Peyer's patch (tissue), 4 donors: ENCODE measurements at places on chromosomes 3 and 15. TPM values are rescaled to one million over a fixed set of nuclear protein-coding genes. Genes with fewer than 3 reads are reported as not detected.

DNA sequence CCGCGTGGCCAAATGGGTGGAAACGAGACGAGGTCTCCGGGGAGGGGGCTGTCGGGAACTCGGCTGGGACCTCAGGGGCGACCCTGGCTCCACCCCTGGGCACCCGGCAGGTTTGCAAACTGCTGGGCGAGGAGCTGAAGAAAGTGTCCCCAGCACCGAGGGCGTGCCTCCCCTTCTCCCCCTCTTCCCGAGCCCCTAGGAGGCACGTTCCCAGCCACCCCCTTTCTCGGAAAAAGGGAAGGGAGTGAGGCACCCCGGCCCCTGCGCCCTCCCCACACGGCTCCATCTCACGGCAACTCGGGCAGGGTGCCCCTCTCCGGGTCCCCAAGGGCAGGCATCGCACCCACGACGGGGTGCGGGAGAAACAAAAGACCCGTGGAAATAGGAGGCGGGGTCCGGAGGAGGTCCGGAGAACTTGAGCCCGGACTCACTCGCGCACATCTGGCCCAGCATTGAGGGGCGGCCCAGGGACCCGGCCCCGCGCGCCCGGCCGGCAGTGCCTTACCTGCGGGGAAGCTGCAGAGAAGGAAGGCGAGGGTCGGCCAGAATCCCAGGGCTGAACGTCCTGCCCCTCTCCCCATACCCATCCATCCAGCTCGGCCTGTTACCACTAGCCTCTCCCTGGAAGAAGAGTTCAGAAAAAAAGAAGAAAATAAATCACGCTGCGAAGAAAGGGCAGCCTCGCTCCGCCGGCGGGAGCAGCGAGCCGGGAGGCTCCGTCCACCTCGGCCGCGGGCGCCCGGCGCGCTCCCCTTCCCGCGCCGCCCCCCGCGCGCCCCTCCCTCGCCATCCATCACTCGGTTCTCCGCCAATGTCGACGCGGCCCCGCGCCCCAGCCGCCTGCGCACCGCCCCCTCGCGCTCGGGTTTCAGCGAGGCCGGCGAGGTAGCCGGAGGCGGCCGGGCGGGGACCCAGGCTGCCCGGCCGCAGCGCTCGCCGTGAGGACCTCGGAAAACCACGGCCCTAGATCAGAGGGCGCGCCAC, 16.3 kb downstream of the RGMA start:
- DNase-seq: no peak

DNA sequence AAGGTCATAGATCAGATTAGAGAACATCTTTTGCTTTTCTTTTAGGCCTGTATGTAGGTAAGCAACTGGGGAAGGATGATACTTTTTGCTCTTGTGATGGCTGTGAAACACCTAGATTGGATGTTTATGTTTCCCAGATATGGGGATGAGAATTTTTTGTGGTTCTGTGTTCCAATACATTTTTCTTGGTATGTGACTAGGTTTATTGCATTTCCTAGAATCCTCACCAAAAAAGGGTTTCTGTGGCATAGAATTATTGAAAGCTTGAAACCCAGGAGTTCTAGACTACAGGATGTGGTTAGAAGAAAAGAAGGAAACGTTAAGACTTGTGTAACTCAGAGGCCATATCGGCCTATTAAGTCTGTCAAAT, 25.8 kb downstream of the OXNAD1 start:
- no peak for DNase-seq

DNA sequence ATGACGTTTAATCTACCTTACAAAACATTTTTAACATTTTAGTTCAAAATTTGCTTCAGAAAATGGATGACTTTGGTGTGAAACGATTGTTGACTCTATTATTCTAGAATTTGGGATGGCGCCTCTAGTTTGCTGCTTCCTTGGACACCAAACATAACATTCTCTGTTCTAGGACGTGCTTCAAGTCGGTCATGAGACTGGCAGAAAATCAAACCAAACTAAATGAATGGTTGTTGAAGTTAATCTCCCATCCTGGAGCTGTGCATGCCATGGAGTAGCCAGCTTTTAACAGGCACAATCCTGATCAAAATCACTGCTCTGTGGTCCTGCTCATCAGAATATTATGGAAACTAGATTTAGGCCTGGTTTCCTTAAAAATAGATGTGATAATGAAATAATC, 9.6 kb upstream of the LRRFIP2 start:
- no peak for DNase-seq

DNA sequence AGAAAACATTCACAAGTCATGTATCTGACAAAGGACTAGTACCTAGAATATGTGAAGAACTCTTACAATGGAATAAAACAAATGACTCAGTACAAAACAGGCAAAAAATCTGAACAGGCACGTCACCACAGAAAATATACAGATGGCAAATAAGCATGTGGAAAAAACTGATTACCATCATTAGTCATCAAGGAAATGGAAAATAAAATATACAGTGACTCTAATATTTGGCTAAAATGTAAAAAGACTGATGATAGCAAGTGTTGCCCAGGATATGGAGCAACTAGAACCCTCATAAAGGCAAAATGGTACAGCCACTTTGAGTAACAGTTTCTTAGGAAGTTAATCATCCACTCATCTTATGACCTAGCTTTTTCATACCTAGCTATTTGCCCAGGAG, 95.8 kb upstream of the ABHD17C start:
- DNase-seq: no peak

GRCh38 chr3:114338651-114339357, 45.0 kb downstream of the TIGIT start:
- DNase-seq: no peak

XIRP1 gene
- total RNA-seq: not detected

SAMD7 gene
- not detected for total RNA-seq
